Choroid plexus epithelial cell (primary cell): ENCODE measurements at places on chromosomes 4 and X.

- peak; percentile 12 for DNase-seq
These were observed 626.6 kb downstream of the MID1IP1 start for GRCh38 chrX:39427906-39428305.

- DNase-seq = peak; percentile 26
These were observed 118.2 kb upstream of the KIT start for GRCh38 chr4:54539500-54540029.

DNA sequence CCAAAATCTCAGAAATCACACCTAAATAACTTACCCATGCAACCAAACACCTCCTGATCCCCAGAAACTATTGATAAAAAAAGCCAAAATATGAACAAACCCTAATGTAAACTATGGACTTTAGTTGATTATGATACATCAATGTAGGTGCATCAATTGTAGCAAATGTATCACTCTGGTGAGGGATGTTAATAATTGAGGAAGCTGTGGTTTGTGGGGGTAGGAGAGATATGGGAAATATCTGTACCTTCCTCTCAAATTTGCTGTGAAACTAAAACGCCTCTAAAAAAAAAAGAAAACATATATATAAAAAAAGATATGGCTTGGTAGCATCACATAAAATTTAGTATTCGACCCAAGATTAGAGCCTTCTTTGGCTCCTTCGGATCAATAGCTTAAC lies 144.3 kb upstream of the CPEB2 start:
- DNase-seq = no peak

GRCh38 chr4:17510582-17510981 lies 1.3 kb downstream of the QDPR start:
- no peak for DNase-seq

GRCh38 chr4:93776386-93777080 lies 52.0 kb upstream of the ATOH1 start:
- DNase-seq = peak; percentile 34

DNA sequence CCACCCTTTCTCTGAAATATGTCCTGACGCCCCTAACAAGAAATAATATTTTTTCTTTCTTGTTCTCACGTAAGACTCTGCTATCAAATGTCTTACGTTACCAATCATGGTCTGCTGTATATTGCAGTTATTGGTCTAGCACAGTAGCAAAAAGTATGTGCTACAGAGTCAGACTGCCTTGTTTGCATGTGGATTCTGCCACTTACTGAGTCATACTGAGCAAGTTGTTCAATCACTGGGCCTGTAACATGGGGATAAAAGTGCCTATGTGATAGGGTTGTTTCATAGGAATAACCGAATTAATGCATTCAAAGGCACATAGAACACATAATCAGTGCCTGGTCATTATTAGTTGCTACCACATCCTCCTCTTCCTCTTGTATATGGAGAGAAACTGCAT lies 14.1 kb downstream of the RPGR start:
- DNase-seq = peak; percentile 63

DNA sequence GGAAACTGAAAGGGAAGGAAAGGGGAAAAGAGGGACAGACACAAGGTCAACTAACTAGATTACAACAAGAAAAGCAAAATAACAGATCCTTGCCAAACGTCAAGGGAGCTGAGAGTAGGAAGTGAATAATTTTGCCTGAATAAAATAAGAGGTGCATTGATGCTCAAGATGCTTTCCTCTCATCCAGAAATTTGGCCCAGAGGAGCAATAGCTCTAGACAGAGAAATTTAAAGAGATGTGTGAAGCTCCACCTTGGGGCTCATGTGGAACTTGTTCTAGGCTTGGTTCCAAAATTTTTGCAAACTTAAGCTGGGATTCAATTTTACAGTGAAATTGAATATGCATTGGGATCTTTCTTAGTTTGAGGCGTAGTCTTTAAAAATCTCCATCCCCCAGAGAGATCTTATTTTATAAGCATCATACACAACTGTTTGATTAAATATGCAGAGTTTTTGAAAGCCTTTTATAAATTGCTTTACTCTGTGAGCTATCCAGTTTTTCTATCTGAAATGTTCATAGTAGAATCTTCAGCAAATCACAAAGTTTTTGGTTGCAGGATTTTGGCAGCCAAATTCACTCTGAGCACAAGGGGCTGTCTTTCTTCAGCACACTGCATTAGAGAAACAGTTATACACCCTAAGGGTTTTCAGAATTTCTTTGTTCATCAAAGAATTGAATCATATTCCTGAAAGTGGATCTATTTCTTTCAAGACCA lies 1159.5 kb downstream of the ADGRL3 start:
- no peak for DNase-seq

DNA sequence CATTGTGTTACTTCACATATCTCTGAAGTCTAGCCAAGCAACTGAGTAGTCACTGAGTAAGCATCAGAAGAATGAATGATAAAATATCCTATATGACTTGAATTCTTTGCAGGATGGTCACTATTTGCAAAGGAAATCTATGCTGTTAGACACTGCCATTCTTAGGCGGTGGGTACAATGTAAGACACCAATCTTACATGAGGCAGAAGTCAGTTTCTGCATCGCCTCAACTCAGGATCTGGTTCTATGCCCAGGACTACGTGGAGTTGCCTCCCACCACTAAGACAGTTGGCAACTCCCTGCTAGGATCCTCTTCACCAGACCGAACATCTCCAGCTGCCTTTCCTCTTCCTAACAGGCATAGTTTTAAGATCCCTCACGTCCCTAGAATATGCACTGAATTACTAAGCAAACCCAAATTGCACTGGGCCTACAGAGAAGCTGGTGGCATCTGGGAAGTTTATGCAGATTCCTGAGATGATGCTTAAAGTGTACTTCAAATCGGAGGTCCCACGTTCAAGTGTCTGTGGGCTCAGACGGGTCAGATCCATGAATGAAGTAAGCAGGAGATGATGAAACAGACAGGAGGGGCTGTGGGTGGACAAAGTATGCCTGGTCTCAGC lies 45.6 kb downstream of the SEL1L3 start:
- peak; percentile 74 for DNase-seq

GRCh38 chr4:11632483-11632882 lies 203.8 kb upstream of the HS3ST1 start:
- no peak for DNase-seq

- DNase-seq = no peak
These were observed 40.0 kb downstream of the ACSL1 start for GRCh38 chr4:184785813-184786212.
